Ovary (tissue), 10 donors: ENCODE measurements at places on chromosomes 5 and 9. TPM values are rescaled to one million over a fixed set of nuclear protein-coding genes. Genes with fewer than 3 reads are reported as not detected.

GRCh38 chr9:73153793-73154227, 2.1 kb downstream of the ANXA1 start:
- no peak for DNase-seq

DNA sequence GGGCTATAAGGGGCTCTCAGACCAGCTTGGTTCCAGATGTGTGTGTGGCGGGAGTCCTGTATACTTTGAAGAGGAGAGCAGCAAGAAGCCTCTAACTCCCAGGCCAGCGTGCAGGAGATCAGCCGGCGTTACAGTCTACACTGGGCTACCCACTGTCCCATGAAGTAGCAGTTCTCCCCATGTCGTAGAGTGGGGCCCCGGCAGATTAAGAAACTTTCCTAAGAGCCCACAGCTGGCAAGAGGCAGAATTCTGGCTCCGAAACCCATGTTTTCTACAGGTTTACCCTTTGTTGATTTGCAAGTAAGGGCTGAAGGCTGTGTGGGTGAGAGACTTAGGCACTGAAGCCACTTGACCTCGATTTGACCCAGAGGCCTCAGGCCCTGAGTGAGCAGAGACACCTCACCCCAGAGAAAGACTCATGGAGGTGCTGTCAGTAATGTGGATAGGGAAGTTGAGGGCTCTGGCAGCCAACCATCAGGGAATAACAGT, 881 bp upstream of the B4GALT1 start:
- no peak for DNase-seq

DNA sequence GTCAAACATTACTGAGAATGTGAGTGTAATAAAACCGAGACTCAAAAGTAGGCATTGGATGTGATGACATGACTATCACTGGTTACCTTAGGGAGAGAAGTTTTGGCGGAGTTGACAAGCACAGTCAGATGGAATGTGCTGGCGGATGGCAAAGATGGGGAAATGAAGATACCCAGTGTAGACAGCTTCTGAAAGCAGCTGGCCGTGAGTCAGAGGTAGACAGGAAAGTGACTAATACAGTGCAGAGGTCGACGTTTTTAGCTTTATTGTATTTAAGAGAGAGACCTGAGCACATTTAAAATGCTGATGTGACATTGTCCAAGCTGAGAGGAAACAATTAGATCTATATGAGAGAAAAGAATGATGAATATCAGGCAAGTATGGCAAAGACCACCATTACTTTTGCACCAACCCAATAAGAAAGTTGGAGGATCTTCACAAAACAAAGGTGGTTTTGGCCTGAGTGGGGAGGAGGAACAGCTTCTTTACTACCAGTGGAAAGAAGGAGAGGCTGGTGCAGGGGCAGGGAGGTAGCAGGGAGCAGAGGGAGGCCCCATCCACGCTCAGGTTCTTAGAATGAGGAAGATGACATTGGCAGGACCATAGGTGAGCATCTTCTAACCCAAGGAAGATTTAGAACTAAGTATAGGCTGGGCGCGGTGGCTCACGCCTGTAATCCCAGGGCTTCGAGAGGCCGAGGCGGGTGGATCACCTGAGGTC, 36.7 kb upstream of the KCNIP1 start:
- no peak for DNase-seq

DNA sequence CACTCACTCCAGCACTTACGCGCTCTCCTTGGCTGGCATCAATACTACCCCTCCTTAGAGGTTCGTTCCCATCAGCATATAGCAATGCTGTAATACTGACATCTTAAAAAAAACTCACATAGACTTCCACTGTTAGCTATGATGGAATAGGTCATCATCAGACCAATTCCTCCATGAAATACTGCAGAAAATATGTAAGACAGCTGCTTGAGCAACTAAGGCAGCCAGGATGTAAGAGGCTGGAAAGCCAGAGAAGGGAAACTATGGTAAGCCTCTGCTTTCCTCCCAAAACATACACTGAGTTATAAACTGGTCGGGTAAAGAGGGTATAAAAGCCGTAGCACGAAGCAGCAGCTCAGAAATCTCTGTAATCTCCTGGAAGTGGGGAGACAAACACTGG, 33.5 kb downstream of the AUH start:
- DNase-seq, result no peak

DNA sequence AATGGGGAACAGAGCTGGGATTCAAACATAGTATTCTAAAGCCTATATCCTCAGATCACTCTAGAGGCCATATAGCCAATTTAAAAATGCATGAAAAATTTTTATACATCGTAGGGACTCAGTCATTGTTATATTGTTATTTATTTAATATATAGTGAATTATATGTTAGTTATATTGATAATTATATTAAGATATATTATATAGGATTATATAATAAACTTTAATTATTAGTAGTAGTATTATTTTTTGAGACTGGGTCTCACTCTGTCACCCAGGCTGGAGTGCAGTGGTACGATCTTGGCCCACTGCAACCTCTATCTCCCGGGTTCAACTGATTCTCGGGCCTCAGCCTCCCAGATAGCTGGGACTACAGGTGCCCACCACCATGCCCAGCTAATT, 65.7 kb upstream of the DPYSL3 start:
- DNase-seq, result no peak

GRCh38 chr5:133249593-133249992, 197.8 kb downstream of the HSPA4 start:
- DNase-seq, result no peak

DNA sequence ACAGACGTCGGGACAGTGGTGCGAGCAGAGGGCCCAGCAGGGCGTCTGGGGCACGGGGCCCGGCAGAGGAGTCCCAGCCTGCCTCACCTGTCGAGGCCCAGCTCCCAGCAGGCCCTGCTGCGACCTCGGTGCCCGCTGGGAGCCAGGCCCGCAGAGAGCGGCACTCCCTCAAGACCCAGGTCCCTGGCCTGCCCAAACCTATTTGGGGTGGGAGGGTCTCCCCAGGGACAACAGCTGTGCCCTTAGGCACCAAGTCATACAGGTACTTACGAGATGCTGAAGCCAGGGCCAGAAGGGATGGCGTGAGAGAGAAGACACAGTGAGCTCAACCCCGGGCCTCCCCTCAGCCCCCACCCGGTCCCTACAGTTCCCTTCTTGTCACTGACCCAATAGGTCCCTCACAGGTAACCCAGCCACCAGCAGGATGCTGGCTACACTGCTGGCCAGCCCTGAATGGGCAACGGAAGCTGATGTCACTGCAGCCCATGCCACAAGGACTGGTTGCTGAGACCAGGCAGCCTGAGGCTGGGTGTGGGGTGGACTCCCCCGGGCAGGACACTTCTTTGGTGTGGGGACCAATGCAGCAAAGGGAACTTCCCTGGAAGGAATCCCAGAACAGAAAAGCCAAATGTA, 3.7 kb downstream of the NSMF start:
- peak; percentile 43 for DNase-seq

DNA sequence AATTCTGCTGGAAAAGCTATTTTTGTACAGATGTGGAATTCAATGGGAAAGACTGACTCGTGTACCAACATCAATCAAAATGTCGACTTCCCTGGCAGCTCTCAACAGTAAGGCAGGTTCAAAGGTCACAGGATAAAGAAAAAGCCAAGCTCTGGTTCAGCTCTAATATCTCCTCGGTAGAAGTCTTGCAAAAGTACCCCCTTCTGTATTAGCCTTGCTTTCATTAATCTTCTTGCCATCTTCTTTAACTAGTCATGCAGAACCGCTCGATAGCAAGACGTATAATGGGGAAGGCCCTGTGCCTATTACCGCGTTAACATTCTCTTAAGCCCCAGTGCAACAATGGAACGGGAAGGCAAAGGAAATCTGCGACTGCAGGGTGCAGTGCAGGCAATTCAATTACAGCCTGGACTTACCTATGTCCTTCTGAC, 201.2 kb downstream of the GAPVD1 start:
- no peak for DNase-seq

GRCh38 chr5:24642022-24642421, 2.8 kb downstream of the CDH10 start:
- no peak for DNase-seq

DNA sequence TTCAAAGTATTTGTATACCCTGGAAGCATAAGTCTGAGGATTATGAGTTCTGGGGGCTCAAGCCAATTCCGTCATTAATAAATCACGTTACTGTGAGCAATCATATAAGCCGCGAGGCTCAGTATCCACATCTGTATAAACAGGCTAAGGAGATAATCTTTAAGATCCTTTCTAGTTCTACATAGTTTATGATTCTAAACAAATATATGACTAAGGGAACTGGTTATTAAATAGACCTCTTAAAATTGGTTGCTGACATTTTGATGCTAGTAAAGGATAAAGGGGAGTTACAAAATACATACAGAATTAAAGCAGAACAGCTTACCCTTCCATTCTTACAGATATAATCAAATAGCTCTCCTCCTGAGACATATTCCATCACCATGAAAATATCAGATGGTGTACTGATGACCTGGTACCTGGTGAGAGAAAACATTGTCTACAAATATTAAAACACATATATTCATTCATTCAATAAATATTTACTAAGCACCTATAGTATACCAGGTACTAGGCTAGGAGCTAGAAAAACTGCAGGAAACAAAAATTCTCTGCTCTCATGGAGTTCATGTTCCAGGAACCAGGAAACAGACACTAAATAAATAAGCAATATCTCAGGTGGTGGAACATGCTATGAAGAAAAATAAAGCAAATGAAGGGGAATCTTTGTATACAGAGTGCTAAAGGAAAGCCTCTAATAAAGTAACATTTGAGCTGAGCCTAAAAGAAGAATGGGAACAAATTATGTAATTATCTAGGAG, 19.5 kb upstream of the TTC33 start:
- no peak for DNase-seq

DNA sequence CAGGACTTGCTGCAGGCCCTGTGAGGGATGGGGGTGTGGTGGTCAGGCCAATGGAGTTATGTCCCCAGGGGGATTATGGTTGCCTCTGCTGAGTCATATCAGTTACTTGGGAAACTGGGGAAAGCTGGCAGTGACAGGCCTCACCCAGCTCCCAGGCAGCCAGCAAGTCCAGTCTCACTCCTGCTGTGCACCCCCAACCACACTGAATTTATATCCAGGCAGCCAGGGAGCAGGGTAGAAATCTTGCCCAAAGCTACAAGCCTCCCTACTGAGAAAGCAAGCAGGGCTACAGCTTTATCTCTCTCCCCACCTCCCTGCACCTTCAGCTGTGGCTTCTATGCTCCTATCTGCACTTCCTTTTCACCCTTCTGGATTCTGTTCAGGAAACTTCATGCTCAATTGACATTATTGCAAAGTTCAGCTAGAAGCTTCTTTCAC, 2076.0 kb upstream of the CDH9 start:
- DNase-seq, result no peak

GRCh38 chr9:125404733-125405132, 143.1 kb downstream of the GAPVD1 start:
- no peak for DNase-seq

DNA sequence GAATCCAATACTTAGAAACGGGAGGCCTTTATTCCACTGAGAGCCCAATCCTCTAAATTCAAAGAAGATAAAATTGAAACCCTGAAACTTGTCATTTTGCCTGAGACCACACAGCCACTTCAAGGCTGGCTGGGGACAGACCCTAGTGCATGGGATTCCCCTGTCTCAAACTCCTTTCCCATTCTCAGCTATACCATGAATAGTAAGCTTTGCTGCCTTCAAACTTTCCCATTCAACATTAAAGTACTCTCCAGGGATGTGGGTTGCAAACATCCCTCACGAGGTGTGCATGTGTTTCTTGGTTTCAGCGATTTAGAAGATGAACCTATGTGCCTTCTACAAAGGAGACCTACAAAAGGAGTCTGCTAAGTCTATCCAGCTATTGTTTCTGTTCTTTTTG, 64.6 kb downstream of the GABRB2 start:
- no peak for DNase-seq

DNA sequence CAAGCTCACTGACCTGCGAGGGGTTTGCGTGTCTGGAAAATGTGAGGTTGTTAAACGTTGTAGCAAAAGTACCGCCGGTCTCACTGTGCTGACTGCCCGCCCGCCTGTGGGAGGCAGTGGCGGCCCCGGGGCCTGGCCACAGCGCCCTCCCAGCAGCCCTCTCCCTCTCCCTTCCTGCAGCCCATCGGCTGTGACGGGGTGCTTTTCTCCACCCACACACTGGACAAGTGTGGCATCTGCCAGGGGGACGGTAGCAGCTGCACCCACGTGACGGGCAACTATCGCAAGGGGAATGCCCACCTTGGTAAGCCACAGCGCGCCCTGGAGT, 6.2 kb downstream of the ADAMTSL2 start:
- no peak for DNase-seq

DNA sequence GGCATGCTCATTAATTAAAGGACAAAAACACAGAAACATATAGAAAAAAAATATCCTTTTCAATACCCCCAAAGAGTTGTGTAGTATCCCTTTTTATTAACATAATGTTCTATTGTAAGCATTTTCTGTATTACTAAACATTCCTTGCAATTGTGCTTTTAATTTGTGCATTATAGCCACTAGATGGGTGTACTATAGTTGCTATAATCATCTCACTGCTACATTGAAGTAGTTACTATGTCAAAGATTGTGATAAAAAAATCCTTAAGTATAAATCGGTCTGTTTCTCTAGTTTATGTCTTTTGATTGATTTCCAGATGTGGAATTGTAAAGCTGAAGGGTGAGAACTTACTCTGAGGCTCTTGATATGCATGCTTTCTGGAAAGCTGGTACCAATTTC, 21.4 kb downstream of the FREM1 start:
- no peak for DNase-seq

GRCh38 chr5:154071799-154072413, 33.1 kb downstream of the MFAP3 start:
- no peak for DNase-seq

GRCh38 chr9:105141146-105141975, 103.1 kb upstream of the SLC44A1 start:
- no peak for DNase-seq

DNA sequence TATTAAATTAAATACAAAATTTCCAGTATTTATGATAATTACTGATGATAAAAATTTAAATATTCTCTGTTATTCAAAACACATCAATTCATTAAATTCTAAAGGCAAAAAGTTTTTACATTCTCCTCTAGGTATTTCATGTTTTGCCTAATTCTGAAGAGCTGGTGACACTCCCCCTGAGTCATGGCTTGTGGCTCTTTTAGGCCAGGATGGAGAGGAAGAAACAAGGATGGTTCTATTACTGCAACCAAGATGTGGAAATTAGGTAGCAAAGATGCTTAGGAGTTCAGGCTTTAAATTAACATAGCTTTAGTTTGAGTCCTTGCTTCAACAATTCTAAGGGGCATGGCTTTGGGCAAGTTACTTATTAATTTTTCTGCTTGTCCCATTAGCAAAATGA, 1295.8 kb downstream of the EFNA5 start:
- no peak for DNase-seq

GRCh38 chr9:130336027-130336610, 70.6 kb downstream of the HMCN2 start:
- DNase-seq, result no peak

Gene PCDHGC3
- 92.9 TPM for polyA plus RNA-seq

Gene ARHGEF37
- 4.2 TPM for polyA plus RNA-seq

Gene SLC1A3
- 5.2 TPM for polyA plus RNA-seq

Gene FUT7
- not detected for polyA plus RNA-seq

Gene PCDHA13
- polyA plus RNA-seq, result 0.17 TPM

Gene BTNL3
- not detected for polyA plus RNA-seq

Gene IL6ST
- polyA plus RNA-seq, result 123 TPM

Gene PHF24
- 0.10 TPM for polyA plus RNA-seq

Gene ARRDC3
- polyA plus RNA-seq, result 49.9 TPM
